ENCODE measurements at places on chromosomes 7 and 10.
A peak's percentile ranks its signal among the peaks of the same experiment; 100 is the strongest.

GRCh38 chr10:26839966-26840627 lies 20.7 kb downstream of the ABI1 start:
- DNase-seq: no peak

DNA sequence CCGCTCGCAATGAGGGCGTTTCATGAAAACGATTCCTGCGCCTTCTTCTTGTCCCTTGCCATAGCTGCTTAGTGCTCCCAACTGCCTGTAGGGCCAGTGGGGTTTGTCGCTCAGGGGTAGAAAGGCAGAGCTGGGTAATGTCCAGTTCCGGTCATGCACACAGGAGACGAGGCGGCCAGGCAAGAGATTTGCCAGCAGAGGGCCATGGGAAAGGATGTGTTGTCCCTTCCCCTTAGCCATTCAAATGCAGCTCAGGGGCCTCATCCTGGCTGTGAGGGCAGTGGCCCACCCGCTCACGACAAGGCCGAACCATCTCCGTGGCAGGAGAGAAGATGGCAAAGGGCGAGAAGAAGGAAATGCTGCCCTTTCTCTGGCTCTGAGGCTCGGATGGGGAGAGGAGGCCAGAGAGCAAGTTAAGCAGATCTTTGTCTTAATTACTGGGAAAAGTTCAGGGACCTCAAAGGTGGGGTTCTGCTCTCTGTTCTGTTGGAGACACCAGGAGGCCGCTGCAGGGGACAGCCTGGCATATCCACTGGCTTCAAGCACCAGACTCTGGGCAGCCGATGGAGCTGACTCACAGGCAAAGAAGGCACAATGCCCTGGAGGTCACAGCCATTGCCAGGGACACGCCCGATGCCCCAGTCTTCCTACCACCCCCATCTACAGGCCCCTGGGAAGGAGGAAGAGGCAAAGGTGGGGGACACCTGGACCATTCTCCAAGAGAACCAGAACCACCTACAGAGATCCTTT lies 534.8 kb upstream of the MGMT start:
- no peak for DNase-seq

- no peak for DNase-seq
Observed at GRCh38 chr10:121665809-121666208, 67.6 kb upstream of the FGFR2 start.

DNA sequence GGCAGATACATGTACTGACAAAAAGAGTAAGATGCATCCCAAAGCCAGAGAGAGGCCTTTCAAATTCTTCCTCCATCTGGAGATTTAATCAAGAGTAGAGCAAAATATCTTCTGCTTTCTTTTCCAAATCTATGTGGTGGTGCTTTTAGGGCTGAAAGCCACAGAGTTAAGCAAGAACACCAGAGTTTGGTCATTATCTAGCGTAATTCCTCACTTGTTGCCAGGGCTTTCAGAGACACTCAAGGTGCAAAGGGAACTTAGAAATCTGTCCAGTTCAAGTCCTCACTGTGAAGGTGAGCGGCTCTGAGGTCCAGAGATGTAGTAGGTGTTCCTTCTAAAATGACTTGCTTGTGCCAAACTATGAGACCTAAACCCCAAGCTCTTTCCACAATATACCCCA lies 10.9 kb upstream of the NFE2L3 start:
- DNase-seq: peak; percentile 78

DNA sequence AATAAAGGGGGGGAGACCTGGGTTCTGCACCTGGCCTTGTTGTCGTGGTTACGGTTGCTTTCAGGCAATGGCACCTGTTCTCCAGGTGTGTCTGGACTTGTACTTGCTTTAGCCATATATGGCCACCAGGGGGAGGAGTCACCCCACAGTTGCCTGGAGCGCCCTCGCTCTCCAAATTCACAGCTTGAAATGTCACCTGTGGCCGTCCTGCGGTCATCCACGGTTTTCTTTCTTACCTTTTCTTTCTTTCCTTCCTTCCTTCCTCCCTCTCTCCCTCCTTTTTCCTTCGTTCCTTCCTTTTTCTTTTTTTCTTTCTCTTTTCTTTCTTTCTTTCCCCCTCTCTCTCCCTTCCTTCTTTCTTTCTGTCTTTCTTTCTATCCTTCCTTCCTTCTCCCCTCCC lies 157.2 kb upstream of the ZNF92 start:
- no peak for DNase-seq

DNA sequence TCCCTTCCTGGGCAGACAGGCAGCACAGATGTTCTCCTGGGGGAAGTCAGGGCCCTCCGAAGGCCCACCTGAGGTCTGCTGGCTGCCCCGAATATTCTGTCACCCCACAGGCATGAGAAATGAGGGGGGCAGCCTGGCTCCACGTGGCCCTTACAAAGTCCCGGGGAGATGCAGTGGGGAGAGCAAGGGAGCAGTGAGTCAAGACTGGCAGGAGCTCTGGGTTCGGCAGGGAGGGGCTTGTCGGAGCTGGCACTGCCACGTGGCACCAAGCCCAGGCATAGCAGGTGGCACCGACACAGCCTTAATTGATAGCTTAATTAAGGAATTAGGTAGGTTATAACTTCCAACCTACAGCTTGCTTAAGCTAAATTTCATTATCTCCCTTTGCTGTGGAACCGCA lies 163.9 kb downstream of the USP6NL start:
- DNase-seq: no peak

DNA sequence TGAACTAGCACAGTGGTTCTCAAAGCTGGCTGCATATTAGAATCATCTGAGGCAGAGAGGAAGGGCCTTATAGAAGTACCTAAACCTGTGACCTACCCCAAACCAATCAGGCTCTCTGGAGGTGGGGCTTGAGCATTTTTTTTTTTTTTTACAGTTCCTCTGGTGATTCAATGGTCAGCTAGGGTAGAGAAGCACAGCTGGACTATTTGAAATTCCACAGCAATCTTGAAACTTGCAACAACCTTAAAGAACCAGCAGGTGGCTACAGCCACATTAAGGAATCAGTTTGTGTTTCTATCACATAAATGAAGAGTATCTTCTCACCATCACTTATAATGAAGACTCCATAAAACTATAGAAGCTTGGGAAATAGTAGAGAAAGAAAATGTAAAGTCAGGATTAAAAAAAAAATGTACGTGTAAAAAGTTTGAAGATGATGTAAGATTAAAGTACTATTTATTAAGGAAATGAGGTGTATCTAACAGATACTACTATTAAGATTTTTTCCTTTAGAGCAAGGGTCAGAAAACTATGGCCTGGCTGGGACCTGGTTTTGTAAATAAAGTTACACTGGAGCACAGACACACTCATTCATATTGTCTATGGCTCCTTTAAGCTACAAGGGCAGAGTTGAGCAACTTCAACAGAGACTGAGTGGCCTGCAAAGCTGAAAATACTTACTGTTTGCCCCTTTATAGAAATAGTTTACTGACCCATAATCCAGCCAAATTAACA lies 3.8 kb downstream of the RTKN2 start:
- DNase-seq: peak; percentile 87

DNA sequence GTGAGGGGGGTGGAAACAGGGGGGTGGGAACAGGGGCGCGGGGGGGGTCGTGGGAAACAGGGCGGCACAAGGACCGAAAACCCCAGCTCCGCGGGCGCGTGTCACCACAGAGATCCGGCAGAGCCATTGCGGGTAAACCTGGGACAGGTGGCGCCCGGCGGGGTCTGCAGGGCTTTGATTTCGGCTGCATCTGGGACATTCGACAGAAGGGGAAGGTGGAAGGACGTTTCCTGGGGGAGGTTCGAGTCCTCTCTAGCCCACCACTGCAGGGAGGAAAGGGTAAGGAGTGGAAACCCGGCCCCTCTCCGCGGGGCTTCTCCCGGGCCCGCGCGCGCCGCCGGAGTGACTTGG lies 7.5 kb downstream of the NKX2-3 start:
- DNase-seq: no peak

GRCh38 chr10:24012249-24012803 lies 196.6 kb upstream of the KIAA1217 start:
- no peak for DNase-seq

DNA sequence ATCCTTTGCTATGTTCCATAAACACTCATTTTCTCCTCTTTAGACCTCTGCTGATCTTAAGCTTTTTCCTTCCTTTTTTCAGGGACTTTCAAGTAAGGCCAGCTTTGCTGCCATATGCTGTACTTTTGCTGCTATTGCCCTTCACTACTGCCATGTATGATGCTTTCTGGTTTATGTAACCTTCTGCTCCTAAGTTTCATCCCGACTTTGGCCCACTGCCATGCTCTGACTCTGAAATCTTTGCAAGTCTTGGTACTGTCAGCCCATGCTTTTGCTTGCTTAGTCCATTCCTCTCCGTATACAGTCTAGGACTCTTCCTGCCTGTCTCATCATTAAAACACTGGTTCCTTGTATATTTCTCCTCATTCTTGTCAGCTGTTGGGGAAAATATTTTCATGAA lies 152.4 kb downstream of the RNF133 start:
- no peak for DNase-seq

DNA sequence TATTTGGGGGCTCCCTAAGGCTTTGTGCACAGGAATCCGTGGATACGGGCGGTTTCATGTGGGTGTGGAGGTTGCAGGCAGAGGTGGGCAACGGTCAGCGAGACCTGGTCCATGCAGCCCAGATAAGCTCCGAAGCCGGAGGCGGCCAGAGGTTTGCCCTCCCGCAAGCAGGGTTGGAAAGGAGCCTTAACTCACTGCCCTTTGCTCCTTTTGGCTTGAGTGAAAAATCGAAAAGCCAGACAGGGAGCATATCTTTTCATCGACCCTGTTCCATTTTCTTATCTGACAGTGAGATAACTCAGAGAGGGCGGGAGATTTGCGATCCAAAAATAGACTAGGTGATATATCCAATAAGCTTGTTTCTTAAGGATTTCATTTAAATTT lies 1.5 kb downstream of the GRM3 start:
- no peak for DNase-seq

- DNase-seq: no peak
Observed at GRCh38 chr7:44063894-44064651, 1.3 kb downstream of the PGAM2 start.

DNA sequence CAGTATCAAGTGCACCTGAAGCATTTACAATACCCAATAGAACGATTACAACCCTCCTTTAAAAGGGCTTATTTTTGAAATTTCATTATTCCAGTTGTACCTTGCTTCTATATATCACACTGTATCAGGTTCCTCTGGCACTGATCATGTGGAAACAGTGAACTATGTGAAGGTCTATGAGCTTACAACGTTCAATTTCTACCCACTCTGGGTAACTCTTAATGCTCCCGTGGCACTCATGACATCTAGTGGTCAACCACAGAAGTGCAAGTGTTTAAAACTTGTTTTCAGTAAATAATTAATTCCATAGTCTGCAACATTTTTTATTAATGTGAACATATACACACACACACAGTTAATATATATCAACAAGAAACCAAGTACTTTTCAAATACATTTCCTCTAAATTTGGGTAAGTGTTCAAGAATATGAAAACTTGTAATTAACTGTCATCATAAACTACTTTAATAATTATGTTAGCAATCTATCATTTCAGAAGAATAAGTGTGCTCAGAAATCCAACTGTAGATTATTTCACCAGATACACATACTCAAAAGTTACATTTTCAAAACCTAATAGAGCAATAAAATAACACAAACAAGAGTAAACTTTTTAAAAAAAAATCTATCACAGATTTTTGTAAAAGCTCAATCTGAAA lies 61.0 kb downstream of the MPP7 start:
- DNase-seq: peak; percentile 62

GRCh38 chr7:120725376-120726039 lies 132.4 kb downstream of the TSPAN12 start:
- peak; percentile 9 for DNase-seq

GRCh38 chr10:1903982-1904381 lies 166.7 kb upstream of the ADARB2 start:
- DNase-seq: no peak

GRCh38 chr7:79176859-79177477 lies 276.5 kb downstream of the MAGI2 start:
- no peak for DNase-seq

All from inflammatory macrophage (primary cell).